GM04504 (cell line): ENCODE measurements at places on chromosomes 16 and 17.

- no peak for DNase-seq
Observed at GRCh38 chr17:6279659-6280058, 155.3 kb downstream of the AIPL1 start.

- no peak for DNase-seq
Observed at GRCh38 chr16:48236286-48236685, 7.8 kb upstream of the LONP2 start.

GRCh38 chr17:13442361-13442760 lies 159.4 kb downstream of the HS3ST3A1 start:
- DNase-seq: no peak

DNA sequence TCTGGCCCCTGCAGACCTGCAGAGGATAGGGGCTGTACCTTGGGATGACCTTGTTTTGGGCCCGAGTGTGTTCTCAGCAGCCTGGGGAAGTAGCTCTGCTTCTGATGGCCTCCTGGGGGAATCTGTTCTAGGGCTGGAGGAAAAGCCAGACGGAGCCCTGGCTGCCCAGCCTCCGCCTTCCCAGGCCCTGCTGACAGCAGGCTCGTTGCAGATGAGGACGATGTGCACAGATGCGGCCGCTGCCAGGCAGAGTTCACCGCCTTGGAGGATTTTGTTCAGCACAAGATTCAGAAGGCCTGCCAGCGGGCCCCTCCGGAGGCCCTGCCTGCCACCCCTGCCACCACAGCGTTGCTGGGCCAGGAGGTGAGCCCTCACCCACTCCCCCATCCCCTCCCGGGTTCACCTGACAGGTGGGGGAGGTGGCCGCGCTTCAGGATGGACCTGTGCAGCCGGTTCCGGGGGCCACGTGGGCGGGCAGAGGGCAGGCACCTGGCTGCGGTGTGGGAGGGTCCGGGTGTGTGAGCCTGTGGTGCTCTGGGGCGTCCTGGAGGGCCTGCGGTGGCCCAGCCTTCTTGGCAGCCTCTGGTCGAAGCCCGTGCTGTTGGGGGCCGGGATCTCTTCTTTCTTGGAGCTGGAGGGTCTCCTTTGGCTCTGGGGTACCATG lies 4.9 kb downstream of the E4F1 start:
- no peak for DNase-seq

DNA sequence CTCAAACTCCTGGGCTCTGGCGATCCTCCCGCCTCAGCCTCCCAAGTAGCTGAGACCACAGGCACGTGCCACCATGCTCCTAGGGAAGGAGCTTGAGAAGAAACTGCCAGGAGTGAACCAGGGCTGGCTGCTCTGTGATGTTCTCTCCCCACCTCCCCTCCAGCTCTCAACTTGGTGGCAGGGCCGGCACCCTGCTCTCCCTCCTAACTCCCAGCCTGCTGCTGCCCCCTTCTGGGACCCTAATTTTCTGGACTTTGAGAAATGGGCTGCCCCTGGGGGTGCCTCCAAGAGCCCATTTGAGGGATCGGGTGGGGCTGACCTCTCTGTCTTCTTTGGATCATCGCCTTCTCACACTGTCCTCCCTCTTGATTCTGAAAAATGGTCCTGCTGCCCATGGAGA lies 14.9 kb upstream of the STAT3 start:
- DNase-seq: no peak

- DNase-seq: no peak
Observed at GRCh38 chr17:82926716-82927115, 86.9 kb upstream of the ZNF750 start.

- no peak for DNase-seq
Observed at GRCh38 chr17:1865252-1866037, 35.6 kb downstream of the RPA1 start.

DNA sequence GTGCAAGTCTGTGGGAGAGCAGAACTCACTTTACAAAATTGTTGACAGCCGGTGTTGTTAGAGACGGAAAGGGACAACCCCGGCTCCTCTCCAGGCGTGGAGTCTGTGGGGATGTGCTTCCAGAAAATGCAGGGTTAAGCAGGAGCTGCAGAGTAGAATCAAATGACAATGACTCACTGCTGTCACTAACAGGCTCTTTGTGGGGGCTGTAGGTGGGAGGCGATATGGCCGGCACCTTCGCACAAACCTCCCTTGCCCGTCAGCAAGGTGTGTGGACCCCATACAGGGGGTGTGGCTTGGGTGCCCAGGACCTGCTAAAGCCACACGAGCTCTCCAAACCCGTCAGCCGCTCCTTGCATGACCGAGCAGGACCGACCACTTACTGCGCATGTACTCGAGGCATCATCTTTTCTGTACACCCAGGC lies 5.8 kb downstream of the PDK2 start:
- no peak for DNase-seq
